Smooth muscle cell of the pulmonary artery (primary cell): ENCODE measurements at places on chromosomes 4 and X. TPM values are rescaled to one million over a fixed set of nuclear protein-coding genes. Genes with fewer than 3 reads are reported as not detected.

The REELD1 gene
- total RNA-seq: not detected in 2 replicates

The TMEM271 gene
- not detected in 2 replicates for total RNA-seq

The RHOXF2B gene
- total RNA-seq: not detected in 2 replicates

The SOWAHB gene
- total RNA-seq: 0.03 TPM in 1 of 2 replicates, not detected in the other
